ENCODE measurements at places on chromosomes 4 and X.

DNA sequence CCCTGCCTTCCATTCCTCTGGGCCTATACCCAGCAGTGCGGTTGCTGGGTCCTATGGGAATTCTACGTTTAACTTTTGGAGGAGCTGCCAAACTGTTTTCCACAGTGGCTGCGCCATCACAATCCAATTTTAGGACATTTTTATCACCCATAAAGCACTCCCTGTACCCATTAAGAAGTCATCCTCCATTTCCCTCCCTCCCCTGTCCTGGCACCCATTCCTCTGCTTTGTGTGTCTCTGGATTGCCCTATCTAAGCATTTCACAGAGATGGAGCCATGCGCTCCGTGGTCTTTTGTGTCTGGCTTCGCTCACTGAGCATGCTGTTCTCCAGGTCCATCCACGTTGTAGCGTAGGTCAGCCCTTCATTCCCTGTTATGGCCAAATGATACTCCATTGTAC lies 1.7 kb upstream of the OPN1LW start:
- no peak for DNase-seq

- no peak for DNase-seq
Measured at GRCh38 chr4:19636451-19636850, 615.3 kb upstream of the SLIT2 start.

DNA sequence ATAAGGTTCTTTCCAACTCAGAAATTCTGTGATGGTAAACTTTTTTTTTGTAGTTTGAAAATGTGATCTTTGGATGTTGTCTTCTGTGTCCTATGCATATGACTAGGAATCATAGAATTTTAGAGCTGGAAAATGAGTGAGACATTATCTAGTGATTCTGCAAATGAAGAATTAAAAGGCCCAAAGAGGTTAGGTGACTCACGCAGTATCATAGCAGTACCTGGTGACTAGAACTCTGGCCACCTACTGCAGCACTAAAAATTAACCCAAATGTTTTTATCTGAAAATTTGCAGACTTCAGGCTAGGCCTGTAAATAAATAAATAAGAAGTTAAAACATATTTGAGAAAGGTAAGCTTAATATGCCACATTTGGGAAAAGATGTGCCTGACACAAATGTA lies 52.8 kb downstream of the NFKB1 start:
- DNase-seq = no peak

- no peak for DNase-seq
Measured at GRCh38 chrX:15017491-15017890, 144.3 kb downstream of the MOSPD2 start.

- no peak for DNase-seq
Measured at GRCh38 chr4:146550161-146550560, 28.4 kb upstream of the SLC10A7 start.

DNA sequence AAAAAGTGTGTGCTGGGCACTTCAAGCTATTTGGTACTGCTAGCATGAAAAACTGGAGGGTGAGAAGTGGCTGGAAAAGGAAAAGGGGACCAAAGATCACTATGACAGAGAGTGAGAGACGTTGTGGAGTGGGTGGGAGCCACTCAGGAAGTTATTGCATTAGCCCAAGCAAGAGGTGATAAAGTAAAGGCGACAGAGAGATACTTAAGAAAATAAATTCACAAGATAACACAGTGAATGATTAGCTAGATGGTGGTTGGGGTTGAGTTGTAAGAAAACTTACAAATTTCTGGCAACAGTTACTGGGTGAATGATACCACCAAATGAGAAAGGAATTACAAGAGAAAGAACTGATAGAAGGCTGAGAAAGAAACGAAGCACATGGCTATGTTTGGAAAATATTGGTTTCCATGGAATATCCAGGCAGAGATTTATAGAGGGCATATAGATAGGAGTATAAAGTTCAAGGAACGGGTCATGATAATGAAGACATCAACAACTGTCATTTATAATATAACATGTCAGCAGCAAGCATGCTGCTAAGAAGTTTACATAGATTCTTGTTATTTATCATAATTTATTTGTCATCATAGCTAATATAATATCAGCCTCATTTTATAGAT lies 60.7 kb downstream of the CASK start:
- no peak for DNase-seq

DNA sequence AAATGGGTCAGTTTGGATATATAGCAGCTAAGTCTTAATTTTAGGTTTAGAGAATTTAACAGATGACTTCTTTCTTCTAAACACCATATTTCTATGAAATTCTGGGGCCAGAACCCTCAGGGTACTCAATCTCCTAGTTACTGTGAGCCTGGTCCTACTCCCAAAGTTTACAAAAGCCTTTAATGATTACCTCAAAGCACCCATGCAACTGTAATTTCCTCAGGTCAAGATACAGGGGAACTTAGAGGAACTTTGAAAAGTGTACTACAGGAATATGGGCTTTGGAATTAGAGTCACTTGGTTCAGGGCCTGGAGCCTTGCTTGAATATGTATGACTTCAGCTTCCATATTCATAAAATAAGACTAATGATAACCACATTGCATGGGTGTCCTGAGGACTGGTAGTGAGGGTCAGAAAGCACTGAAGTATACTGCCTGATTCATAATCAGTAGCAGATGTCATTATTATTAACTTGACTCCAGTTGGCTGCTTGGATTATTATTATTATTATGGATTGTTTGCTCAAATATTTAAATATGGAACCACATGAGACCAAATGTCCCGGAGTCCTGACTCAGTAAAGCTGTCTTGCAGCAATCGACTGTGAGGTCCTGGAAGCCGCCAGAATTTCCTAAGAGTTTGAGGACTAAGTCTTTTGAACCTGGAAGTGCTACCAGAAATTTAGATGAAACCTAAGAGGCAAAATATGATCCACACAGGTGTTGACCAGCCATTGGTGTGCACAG lies 2.0 kb upstream of the ADH7 start:
- DNase-seq = peak; percentile 11

DNA sequence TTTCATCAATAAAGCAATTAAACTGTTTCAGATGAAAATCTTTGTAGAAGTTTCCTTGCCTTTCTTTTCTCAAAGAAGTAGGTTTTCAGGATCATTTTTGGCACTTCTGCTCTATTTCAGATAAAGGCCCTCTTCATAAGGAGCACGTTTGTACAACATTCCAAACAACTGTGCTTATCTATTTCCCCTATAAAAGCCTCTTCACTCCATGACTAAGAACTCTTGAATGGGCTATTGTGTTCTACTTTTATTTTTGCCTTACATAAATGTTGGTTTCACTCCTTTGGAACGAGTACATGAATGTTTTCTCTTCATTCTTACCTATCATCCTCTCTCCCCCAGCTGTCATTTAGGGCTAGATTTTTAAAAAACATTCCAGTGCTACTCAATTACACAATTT lies 288.0 kb upstream of the PPP1R2C start:
- no peak for DNase-seq
